H9 (cell line): ENCODE measurements at places on chromosomes 7 and 10. TPM values are rescaled to one million over a fixed set of nuclear protein-coding genes. Genes with fewer than 3 reads are reported as not detected.

DNA sequence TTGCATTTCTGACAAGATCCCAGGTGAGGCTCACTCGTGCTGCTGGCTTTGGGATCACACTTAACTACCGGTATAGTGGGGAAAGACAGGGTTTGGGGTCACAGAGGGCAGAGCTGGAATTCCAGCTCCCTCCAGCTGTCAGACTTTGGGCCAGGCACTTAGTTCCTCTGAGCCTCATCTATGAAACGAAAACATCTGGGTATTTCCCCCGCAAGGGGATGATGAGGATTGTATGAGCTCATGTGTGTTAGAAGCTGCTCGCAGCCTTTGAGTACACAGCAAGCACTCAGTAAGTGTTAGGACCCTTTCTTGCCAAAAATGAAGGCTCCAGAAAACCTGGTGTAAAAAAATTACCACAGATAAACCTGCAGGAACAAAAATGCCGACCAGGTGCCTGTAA is 66.1 kb downstream of the PRPF18 start:
- no peaks in the 10 kb centered on the region for H3K4me1 ChIP-seq
- H3K27ac ChIP-seq: no peak overlapping the region
- peaks cover 23% of the 10 kb centered on the region for H3K36me3 ChIP-seq
- no peak overlapping the region for H3K4me3 ChIP-seq

GRCh38 chr7:102320601-102321350 is 34.1 kb downstream of the SH2B2 start:
- H3K4me1 ChIP-seq: no peaks in the 10 kb centered on the region; the same call in 1 of the 2 replicates
- H3K27me3 ChIP-seq: no peaks in the 10 kb centered on the region
- H3K4me3 ChIP-seq: no peak overlapping the region

GRCh38 chr7:71613313-71613712 is 481.4 kb downstream of the GALNT17 start:
- H3K36me3 ChIP-seq: peaks cover 8% of the 10 kb centered on the region
- peaks cover 9% of the 10 kb centered on the region; the same call in 1 of the 2 replicates for H3K4me1 ChIP-seq
- H3K4me3 ChIP-seq: no peak overlapping the region
- DNase-seq: no peak

GRCh38 chr10:59524348-59524747 is 162.0 kb upstream of the FAM13C start:
- H3K27ac ChIP-seq: no peak overlapping the region
- no peaks in the 10 kb centered on the region for H3K4me1 ChIP-seq
- no peak for DNase-seq
- H3K36me3 ChIP-seq: no peaks in the 10 kb centered on the region
- no peaks in the 10 kb centered on the region for H3K27me3 ChIP-seq

GRCh38 chr7:670501-671390 is 55.8 kb upstream of the DNAAF5 start:
- no peak overlapping the region for H3K4me3 ChIP-seq
- H3K4me1 ChIP-seq: no peaks in the 10 kb centered on the region
- H3K36me3 ChIP-seq: peaks cover 27% of the 10 kb centered on the region

- H3K27ac ChIP-seq: no peak overlapping the region
- H3K4me3 ChIP-seq: no peak overlapping the region
- peaks cover 5% of the 10 kb centered on the region; the same call in 1 of the 2 replicates for H3K4me1 ChIP-seq
- no peaks in the 10 kb centered on the region for H3K27me3 ChIP-seq
These were observed 2.5 kb downstream of the SCRN1 start for GRCh38 chr7:29987083-29987482.

DNA sequence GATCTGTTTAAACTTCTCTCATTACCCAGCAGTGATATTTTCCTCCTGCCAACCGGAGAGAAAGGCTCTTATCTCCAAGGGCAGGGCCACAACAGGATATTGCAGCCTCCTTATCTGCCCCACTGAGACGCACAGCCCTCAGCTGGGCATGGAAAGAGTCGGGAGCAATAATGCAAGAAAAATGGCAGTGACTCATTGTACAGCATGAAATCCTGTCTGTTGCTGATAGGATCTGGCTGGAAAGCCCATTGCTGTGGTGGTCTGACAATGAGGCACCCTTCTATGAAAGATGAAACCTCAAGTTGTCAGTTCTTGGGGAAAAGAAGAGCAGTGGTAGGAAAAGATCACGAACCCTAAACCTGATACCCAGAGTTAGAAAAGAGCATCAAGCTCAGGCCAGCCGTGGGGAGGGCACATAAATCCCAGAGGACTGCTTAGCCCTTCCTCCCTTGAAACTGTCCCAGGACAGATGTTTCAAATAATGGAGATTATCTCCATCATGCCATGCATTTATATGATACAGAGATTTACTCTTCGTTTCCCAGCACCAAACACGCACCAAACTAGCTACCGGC is 47.0 kb upstream of the FIGNL1 start:
- DNase-seq: no peak
- H3K27ac ChIP-seq: no peak overlapping the region
- H3K4me3 ChIP-seq: no peak overlapping the region
- no peaks in the 10 kb centered on the region for H3K36me3 ChIP-seq
- no peaks in the 10 kb centered on the region for H3K27me3 ChIP-seq
- no peaks in the 10 kb centered on the region for H3K4me1 ChIP-seq

DNA sequence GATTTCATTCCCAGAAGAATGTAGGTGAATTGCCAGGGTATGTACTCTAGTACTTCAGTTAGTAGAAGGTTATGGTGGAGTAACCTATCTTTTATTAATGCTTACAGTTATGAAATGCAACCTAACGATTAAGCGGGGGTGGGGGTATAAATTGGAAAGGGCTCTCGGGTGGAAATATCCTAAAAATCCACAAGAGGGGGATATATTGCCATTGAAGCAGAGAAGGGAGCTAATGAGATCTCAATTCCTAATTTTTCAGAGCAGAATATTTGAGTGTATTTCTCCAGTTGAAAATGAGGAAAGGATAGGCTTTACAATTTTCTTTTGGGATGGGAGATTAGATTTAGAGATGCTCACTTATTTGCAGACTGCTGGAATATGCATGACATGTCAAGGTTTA is 90.8 kb downstream of the DNAJB9 start:
- no peak for DNase-seq
- H3K27me3 ChIP-seq: no peaks in the 10 kb centered on the region

GRCh38 chr7:74106846-74107245 is 23.2 kb downstream of the LIMK1 start:
- no peak for DNase-seq
- peaks cover 30% of the 10 kb centered on the region; the same call in 2 of the 3 replicates for H3K36me3 ChIP-seq
- no peaks in the 10 kb centered on the region for H3K4me1 ChIP-seq
- no peaks in the 10 kb centered on the region for H3K27me3 ChIP-seq

DNA sequence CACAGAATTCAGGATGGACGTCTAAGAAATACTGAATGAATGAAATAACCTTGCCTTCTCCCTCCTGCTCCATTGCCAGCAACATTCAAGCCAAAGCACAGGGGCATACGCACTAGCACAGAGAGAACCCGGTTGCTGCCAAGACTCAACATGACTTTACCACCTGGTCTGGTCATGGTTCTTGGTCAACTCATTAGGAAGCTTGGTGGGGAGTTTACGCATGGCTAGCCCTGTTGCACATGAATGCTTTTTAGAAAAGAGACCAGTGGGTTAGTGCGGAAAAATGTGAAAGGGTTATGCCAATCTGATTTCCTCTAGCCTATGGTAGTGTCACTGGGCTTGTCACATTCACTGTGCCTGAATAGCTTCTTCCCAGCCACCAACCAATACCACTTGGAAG is 187.6 kb upstream of the NEBL start:
- no peak overlapping the region for H3K27ac ChIP-seq
- no peaks in the 10 kb centered on the region for H3K27me3 ChIP-seq
- no peaks in the 10 kb centered on the region for H3K4me1 ChIP-seq
- no peaks in the 10 kb centered on the region for H3K36me3 ChIP-seq
- H3K4me3 ChIP-seq: no peak overlapping the region

DNA sequence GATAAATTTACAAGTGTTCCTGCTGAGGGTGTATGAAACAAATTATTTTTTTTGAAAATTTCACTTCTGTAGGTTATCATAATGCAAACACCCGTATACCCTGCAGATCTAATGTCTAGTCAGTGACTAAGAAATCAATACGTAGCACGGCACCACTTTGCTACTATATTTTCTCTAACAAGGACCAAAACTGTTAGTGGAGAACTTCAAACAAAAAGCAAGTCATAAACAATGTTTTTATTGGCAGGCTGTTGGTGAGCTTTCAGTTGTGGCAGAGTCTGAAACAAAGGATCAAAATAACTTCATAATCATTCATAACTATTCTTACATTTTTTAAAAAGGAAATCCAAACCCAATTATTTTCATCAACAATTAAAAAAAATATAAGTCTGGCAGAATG is 11.8 kb downstream of the SEM1 start:
- peaks cover 5% of the 10 kb centered on the region for H3K36me3 ChIP-seq
- no peak for DNase-seq
- no peaks in the 10 kb centered on the region for H3K27me3 ChIP-seq
- no peak overlapping the region for H3K27ac ChIP-seq
- H3K4me3 ChIP-seq: no peak overlapping the region

- peaks cover 79% of the 10 kb centered on the region for H3K36me3 ChIP-seq
- DNase-seq: no peak
- no peaks in the 10 kb centered on the region for H3K27me3 ChIP-seq
- no peaks in the 10 kb centered on the region for H3K4me1 ChIP-seq
These were observed 22.7 kb downstream of the DHTKD1 start for GRCh38 chr10:12091421-12091820.

DNA sequence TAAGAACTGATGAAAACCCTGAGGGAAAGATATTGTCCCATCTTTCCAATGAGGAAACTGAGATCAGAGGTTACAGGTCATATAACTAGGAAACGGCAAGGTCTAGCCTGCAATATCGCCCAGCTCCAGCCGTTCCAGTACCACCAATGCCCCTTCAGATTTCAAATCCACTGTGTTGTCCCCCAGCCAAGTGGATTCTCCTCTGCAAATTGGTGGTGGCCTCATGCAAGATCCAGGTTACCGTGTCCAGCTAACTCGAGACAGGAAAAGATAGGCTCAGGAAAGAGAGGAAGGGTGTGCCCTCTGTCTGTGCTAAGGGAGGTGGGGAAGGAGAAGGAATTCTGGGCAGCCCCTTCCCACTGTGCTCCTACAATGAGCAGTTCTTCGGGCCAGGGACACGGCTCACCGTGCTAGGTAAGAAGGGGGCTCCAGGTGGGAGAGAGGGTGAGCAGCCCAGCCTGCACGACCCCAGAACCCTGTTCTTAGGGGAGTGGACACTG is 25.3 kb downstream of the PRSS2 start:
- peaks cover 20% of the 10 kb centered on the region; the same call in 1 of the 2 replicates for H3K27me3 ChIP-seq
- no peaks in the 10 kb centered on the region for H3K36me3 ChIP-seq
- H3K27ac ChIP-seq: no peak overlapping the region
- H3K4me3 ChIP-seq: peak overlapping the region; percentile 67
- peaks cover 12% of the 10 kb centered on the region; the same call in 1 of the 2 replicates for H3K4me1 ChIP-seq

DNA sequence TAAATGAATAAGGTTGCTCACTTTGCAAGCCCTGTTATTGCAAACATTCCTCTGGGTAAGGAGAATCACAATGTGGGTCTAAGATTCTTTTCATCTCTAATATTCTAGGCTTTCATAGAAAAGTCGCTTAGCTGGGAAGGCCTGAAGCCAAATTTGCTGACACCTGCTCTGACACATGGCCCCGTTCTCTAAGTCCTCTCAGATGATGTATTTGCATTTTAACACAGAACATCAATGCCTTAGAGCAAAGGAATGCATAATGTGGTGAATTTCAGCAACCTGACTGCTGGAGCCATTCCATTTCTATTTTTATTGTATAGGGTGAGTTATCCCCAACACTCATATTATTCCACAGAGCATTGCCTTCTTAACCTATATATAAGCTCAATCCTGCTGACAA is 682.1 kb upstream of the NRP1 start:
- H3K27ac ChIP-seq: no peak overlapping the region
- no peak overlapping the region for H3K4me3 ChIP-seq
- H3K4me1 ChIP-seq: no peaks in the 10 kb centered on the region; the same call in 1 of the 2 replicates
- H3K36me3 ChIP-seq: peaks cover 2% of the 10 kb centered on the region; the same call in 2 of the 3 replicates

GRCh38 chr7:108135446-108136190 is 5.5 kb upstream of the LAMB4 start:
- no peak overlapping the region for H3K4me3 ChIP-seq
- H3K27ac ChIP-seq: no peak overlapping the region
- no peaks in the 10 kb centered on the region for H3K4me1 ChIP-seq
- H3K36me3 ChIP-seq: no peaks in the 10 kb centered on the region

DNA sequence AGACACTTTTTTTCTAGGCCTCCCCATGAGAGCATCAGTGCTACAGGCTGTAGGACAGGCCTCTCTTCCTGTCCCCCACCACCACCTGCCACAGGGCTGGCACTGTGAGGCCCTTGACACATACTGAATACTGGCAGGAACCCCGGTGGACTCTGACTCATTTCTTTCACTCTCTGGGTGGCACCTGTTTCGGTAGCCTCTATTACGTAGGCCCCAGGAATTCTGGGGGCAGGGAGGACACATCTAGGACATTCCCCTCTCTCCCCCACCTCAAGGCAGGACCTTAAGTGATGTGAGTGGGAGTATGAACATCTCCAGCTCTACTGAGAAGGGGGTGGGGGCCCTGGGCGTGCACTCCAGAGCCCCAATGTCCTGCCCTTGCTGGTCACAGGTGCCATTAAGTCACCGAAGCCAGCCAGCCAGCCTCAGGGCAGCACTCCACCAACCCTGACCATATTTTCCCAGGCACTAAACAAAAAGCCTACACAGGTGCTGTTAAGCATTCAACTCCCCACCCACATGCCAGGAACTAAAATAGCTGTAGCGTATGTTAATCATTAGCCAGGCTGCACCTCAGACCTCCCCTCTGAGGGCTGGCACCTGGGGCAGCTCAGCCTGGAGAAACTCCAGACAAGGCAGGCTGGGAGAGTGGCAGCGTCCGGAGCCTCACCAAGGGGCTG is 8.9 kb downstream of the ANXA11 start:
- no peak for DNase-seq
- peaks cover 4% of the 10 kb centered on the region for H3K4me1 ChIP-seq
- no peaks in the 10 kb centered on the region for H3K27me3 ChIP-seq
- no peak overlapping the region for H3K4me3 ChIP-seq
- no peaks in the 10 kb centered on the region; the same call in 1 of the 2 replicates for H3K36me3 ChIP-seq
- no peak overlapping the region for H3K27ac ChIP-seq

DNA sequence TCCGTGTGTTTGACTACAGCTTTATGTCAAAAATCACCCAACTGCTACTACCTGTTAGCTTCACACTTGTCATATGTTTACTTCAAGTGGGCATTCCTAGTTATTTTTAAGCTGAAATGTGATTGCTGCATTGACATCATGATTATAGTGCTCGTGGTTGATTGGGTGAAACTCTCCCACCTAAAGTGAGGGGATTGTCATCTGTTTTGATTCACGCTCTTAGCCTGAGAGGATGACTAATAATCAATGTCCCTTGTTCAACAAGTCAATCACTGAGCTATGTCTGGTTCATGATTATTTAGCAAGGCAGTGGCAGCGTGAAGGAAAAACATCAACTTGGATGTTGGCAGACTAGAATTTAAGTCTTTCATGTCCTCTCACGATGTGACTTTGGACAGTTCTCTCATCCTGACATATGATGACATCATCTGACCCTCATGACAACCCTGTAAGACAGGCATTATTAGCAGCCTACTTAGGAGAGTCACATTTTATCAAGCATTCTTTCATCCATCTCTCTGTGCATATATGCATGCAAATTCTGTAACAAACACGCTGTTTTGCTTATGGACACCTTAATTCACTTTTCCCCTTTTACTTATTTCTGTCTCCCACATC is 352.6 kb upstream of the ZMIZ1 start:
- no peak overlapping the region for H3K27ac ChIP-seq
- DNase-seq: no peak
- 0 out of 2 replicates have a peak, but pooled peaks cover 4% of the 10 kb centered on the region for H3K4me1 ChIP-seq
- H3K27me3 ChIP-seq: no peaks in the 10 kb centered on the region
- no peaks in the 10 kb centered on the region for H3K36me3 ChIP-seq

BHLHA15 gene
- total RNA-seq: 1.4 and 2.1 TPM in 2 replicates

PAXIP1 gene
- 31.0 and 32.6 TPM in 2 replicates for total RNA-seq

TWIST1 gene
- not detected in 2 replicates for total RNA-seq

CNNM1 gene
- 0.33 and 0.35 TPM in 2 replicates for total RNA-seq

SPAM1 gene
- not detected in 2 replicates for total RNA-seq

PAPSS2 gene
- 24.0 and 24.5 TPM in 2 replicates for total RNA-seq
